Activated T-helper 17 cell treated with anti-CD3 and anti-CD28 coated beads, Interleukin-2, amount 50 U/mL, for 72 hours (primary cell): ENCODE measurements at places on chromosomes 4 and X. TPM values are rescaled to one million over a fixed set of nuclear protein-coding genes. Genes with fewer than 3 reads are reported as not detected.

DNA sequence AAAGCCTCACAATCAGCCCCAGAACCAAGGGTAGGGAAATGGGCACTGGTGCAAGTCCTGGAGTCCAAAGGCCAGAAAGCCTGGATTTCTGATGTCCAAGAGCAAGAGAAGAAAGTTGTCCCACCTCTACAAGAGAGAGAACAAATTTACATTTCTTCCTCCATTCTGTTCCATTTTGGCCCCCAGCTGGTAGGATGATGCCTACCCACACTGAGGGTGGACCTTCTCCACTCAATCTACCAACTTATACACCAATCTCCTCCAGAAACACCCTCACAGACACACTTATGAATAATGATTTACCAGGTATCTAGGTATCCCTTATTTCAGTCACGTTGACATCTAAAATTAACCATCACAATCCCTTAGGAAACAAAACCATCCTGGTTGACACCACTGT lies 367.8 kb upstream of the GRIA3 start:
- H3K27me3 ChIP-seq: no peaks in the 10 kb centered on the region
- H3K36me3 ChIP-seq: no peaks in the 10 kb centered on the region

DNA sequence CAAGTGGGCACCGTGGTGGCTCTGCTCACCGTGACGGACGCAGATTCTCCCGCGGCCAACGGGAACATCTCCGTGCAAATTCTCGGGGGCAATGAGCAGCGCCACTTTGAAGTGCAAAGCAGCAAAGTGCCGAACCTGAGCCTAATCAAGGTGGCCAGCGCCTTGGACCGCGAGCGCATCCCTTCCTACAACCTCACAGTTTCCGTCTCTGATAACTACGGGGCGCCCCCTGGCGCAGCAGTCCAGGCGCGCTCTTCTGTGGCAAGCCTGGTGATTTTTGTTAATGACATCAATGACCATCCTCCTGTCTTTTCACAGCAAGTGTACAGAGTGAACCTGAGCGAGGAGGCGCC lies 2.7 kb downstream of the FAT4 start:
- no peak overlapping the region for H3K27ac ChIP-seq
- no peak for ATAC-seq
- H3K27me3 ChIP-seq: peaks cover 43% of the 10 kb centered on the region
- H3K4me3 ChIP-seq: no peak overlapping the region
- H3K36me3 ChIP-seq: no peaks in the 10 kb centered on the region

GRCh38 chr4:74658116-74658515 lies 136.2 kb downstream of the BTC start:
- H3K4me1 ChIP-seq: no peaks in the 10 kb centered on the region
- no peak overlapping the region for H3K27ac ChIP-seq
- no peaks in the 10 kb centered on the region for H3K27me3 ChIP-seq
- no peak overlapping the region for H3K4me3 ChIP-seq
- ATAC-seq: no peak

DNA sequence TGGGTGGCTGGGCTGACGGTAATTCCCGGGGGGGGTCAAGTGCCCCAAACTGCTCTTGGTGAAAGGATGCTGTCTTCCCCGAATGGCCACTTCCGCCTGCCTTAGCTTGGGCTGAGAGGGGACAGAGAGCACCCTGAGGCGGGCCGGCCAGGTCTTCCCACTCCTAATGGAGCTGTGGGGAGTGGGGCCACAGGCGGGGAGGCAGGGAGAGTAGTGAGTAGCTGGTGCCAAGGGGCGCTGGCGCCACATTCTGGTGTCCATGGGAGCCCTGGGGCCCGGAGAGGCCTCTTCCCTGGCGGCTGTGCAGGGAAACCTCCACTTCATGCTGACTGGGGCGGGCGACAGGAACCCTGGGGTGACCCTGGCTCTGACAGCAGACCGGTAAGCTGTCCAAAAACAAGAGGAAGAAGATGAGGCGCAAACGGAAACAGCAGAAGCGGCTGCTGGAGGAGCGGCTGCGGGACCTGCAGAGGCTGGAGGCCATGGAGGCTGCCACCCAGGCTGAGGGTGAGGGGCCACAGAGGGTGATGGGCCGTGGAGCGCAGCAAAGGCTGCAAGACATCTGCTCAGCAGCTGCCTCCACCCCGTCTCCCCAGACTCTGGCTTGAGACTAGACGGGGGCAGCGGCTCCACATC lies 2.7 kb downstream of the SRPK3 start:
- no peaks in the 10 kb centered on the region for H3K4me1 ChIP-seq
- peaks cover 24% of the 10 kb centered on the region for H3K36me3 ChIP-seq
- H3K27me3 ChIP-seq: peaks cover 7% of the 10 kb centered on the region
- H3K27ac ChIP-seq: no peak overlapping the region

- no peaks in the 10 kb centered on the region for H3K36me3 ChIP-seq
- ATAC-seq: peak; percentile 65
- H3K27ac ChIP-seq: no peak overlapping the region
Measured at GRCh38 chr4:985123-985830, 1.6 kb upstream of the IDUA start.

The PDCL2 gene
- not detected for total RNA-seq

DNA sequence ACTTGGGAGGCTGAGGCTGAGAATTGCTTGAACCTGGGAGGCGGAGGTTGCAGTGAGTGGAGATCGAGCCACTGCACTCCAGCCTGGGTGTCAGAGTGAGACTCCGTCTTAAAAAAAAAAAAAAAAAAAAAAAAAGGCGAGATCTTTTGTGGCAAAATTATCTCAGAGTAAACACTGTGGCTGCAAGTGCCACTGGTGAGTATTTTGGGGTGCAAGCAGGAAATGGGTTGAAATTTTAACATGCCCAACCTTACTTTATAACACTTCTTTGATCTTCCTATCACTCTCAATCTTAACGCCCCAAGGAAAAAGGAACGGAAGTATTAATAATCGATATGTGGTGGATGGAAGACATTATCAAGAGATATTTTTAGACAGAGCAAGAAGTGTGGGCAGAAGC lies 32.1 kb downstream of the SLC34A2 start:
- H3K4me3 ChIP-seq: no peak overlapping the region
- no peaks in the 10 kb centered on the region for H3K4me1 ChIP-seq
- no peaks in the 10 kb centered on the region for H3K36me3 ChIP-seq
- no peaks in the 10 kb centered on the region for H3K27me3 ChIP-seq
- H3K27ac ChIP-seq: no peak overlapping the region
- ATAC-seq: no peak

DNA sequence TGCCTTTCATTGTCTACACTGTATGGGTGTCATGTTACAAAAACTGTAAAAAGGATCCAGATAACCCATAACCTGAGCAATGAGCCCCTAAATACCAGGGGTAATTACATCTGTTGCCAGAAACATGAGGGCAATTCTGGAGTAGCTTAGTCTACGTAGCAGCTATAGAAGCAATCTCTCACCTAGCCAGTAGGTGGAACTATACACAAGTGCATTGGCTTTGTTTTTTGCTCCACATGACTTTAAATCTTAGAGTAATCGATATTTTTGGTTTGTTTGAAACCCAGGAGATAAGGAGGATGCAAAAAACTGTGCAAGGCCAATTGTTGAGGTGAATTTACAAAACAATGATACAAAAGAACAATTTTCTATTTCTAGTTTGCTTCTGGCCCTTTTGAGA lies 57.5 kb downstream of the GPR82 start:
- no peak overlapping the region for H3K4me3 ChIP-seq
- no peaks in the 10 kb centered on the region for H3K27me3 ChIP-seq
- H3K4me1 ChIP-seq: peaks cover 6% of the 10 kb centered on the region

DNA sequence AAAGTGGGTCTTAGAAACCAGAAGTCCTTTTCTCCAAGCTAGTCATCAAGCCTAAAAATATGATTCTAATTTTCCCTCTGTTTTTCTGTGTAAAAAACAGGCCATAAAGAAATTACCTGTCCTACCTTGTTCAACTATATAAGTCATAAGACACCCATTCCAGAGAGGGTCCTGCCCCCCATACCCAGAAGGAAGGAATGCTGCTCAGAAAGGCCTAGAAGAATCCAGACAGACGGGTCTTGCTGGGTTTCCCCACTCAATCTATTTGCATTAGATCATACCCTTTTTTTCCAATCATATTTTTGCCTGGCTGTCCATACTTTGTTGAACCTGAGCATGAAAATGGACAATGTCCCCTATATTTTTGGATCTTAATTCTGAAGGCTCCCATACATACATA lies 16.3 kb upstream of the XAGE2 start:
- H3K4me3 ChIP-seq: no peak overlapping the region
- no peaks in the 10 kb centered on the region for H3K27me3 ChIP-seq
- no peaks in the 10 kb centered on the region for H3K4me1 ChIP-seq

DNA sequence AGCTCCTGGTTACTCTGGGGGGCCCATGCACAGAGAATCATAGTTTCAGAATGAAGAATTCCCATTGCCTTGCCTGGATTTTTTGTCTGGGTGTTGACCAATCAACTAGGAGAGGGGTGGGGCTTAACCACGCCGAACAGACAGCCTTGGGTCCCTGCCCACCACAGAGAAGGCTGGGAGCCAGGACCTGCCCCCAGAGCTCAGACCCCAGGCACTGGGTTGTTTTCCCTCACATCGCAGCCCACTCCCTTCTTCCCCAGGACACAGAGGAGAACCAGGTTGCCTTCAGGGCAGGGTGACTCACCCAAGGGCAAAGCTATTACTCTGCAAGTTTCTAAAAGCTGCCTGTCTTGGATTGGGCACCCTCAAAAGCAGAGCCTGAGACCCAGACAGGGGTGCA lies 23.3 kb upstream of the CRMP1 start:
- H3K4me3 ChIP-seq: no peak overlapping the region
- no peak overlapping the region for H3K27ac ChIP-seq
- H3K27me3 ChIP-seq: peaks cover 18% of the 10 kb centered on the region
- no peak for ATAC-seq

GRCh38 chr4:86919561-86920223 lies 15.1 kb upstream of the AFF1 start:
- no peak overlapping the region for H3K4me3 ChIP-seq
- no peak for ATAC-seq

DNA sequence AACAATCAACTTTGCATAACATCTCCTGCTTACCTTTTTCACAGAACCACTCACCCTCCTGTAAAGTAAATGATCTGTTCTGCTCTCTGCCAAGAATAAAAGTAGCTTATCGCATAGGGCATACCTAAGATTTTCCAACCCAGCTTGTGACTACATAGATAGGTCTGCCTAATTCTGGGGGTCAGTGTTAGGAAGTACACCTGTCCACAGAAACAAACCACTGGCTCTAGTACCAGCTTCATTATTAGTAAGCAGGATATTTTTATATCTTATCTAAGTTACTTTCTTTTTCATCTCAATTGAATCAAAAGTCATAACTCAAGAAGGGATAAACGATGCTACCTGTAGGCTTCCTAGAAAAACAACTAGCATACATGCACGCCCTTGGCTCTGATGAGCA lies 23.8 kb downstream of the CXCL1 start:
- no peaks in the 10 kb centered on the region for H3K36me3 ChIP-seq
- no peak overlapping the region for H3K4me3 ChIP-seq
- H3K4me1 ChIP-seq: no peaks in the 10 kb centered on the region
- H3K27me3 ChIP-seq: no peaks in the 10 kb centered on the region
- ATAC-seq: no peak

The DRD5 gene
- not detected for total RNA-seq

DNA sequence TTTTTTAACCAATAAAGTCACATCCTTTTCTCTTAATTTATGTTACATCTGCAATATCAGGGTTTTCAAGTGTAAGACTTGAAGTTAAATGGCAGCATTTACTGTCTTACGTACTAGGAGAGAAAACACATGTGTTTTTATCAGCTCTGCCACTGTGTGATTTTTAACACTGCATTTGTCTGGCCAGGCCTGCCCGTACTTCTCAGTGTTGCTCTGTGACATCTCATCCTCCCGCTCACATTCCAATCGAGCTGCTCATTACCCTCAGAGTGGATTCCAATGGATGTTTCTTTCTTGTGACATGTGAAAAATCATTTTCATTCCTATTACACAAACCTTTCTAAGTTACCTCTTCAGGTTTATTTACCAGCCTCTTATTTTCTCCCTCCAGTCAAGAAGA lies 420.3 kb downstream of the FAT4 start:
- no peak overlapping the region for H3K27ac ChIP-seq
- ATAC-seq: no peak
- H3K4me3 ChIP-seq: no peak overlapping the region
- H3K4me1 ChIP-seq: no peaks in the 10 kb centered on the region
- no peaks in the 10 kb centered on the region for H3K36me3 ChIP-seq

GRCh38 chrX:119156241-119156640 lies 28.6 kb upstream of the KIAA1210 start:
- no peak overlapping the region for H3K27ac ChIP-seq
- ATAC-seq: no peak

DNA sequence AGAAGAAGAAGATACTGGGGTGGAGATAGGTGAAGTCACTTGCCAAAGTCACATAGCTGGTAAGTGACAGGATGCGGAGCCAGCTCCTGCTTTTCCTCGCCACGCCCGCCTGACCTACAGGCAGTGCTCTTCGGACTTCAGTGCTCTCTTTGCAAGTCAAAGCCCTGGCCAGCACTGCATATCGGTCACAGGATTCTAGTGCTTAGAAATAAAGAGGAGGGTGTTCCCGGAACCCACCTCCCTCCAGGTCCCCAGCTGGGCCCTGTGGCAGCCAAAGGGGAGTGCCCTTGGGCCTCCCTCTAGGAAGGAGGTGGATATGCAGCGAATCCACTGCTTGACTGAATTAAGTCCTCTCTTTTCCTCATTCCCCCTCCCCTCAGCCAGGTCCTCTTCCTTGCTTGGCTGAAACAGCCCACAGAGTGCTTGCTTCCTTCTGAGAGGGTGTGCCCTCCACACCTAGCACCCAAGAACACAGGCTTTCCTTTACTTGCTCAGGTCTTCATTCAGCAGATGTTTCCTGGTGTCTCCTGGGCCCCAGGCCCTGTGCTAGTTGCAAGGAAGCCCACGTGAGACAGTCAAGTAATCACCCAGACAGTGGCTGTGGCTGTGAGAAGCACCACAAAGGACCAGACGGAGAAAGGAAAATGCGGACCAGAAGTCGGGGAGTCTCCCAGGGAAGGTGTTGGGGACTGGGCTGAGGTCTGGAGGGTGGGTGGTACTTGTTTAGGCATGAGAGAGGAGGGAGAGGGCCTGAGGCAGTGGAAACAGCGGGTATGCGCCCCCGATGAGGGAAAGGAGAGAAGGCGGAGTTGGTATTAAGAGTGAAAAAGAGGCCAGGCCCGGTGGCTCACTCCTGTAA lies 14.0 kb upstream of the HMGB3 start:
- no peaks in the 10 kb centered on the region for H3K27me3 ChIP-seq
- no peaks in the 10 kb centered on the region for H3K4me1 ChIP-seq
- H3K4me3 ChIP-seq: no peak overlapping the region
- ATAC-seq: no peak

The PLXNB3 gene
- total RNA-seq: 0.45 TPM

The DCTD gene
- total RNA-seq: 125 TPM

The CENPI gene
- 28.1 TPM for total RNA-seq

DNA sequence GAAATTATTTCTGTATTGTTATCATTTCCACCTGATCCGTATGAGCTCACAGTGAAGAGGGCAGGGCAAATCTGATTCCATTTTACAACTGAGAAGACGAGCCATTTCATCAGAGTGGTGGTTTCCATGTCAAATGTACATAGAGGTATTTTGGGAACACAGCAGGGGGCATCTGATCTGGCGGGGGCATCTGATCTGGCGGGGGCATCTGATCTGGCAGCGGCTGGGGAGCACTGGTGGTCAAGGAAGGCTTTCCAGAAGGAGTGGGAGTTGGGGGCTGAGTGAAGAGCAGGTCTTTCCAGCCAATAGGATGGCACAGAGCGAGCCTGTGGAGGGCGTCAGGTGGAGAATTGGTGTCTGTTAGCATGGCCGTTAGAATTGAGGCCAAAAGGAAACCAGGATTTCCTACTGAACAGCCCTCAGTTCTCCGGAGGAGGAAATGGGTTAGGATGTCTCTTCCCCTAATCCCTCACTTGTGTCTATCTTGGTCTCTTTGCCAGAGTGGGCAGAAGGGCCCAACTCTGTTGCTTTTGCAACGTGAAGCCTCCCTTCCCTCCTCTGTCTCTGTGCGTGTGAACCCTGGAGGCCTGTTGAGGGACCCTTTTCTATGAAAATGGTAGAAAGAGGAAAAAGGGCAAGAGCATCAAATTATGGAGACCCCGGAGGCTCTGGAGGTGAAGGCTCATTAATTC lies 41.3 kb downstream of the RHOH start:
- peaks cover 37% of the 10 kb centered on the region for H3K4me1 ChIP-seq
- H3K27ac ChIP-seq: peak overlapping the region; percentile 83
